ENCODE measurements at places on chromosomes 2 and 18. TPM values are rescaled to one million over a fixed set of nuclear protein-coding genes. Genes with fewer than 3 reads are reported as not detected.

The DOCK10 gene
- 2.6 TPM for total RNA-seq

The CRACDL gene
- total RNA-seq = 3.3 TPM

The LRATD1 gene
- 0.67 TPM for total RNA-seq

The FAM124B gene
- total RNA-seq = 1.9 TPM

The DOK1 gene
- total RNA-seq = 3.9 TPM

The PLCL1 gene
- total RNA-seq = 82.5 TPM

The MYO7B gene
- 0.78 TPM for total RNA-seq

The ZBTB7C gene
- total RNA-seq = 8.0 TPM

The GAREM2 gene
- total RNA-seq = 1.1 TPM

The DYNAP gene
- total RNA-seq = not detected

The PRSS56 gene
- total RNA-seq = not detected

The CDKL4 gene
- total RNA-seq = 0.35 TPM

The PAX3 gene
- total RNA-seq = 0.19 TPM

The QPCT gene
- total RNA-seq = 5.2 TPM

The TMEM163 gene
- 0.38 TPM for total RNA-seq

The XDH gene
- not detected for total RNA-seq

The NAT8 gene
- not detected for total RNA-seq

The CNGA3 gene
- total RNA-seq = not detected

The CNTNAP5 gene
- total RNA-seq = not detected

The SAP130 gene
- 19.9 TPM for total RNA-seq

The CERKL gene
- total RNA-seq = 0.11 TPM

The IL37 gene
- total RNA-seq = not detected

The ALK gene
- not detected for total RNA-seq

The GALNT5 gene
- 0.35 TPM for total RNA-seq

The HOXD11 gene
- total RNA-seq = not detected

The ACTG2 gene
- 3.9 TPM for total RNA-seq

The LCT gene
- not detected for total RNA-seq

The NR4A2 gene
- total RNA-seq = 1.1 TPM

The LHCGR gene
- total RNA-seq = 0.24 TPM

The INPP5D gene
- 6.2 TPM for total RNA-seq

The TIGD1 gene
- total RNA-seq = 2.5 TPM

The GPR148 gene
- total RNA-seq = not detected

The FASTKD1 gene
- 65.2 TPM for total RNA-seq

The MC4R gene
- total RNA-seq = not detected

The GULP1 gene
- 5.1 TPM for total RNA-seq

The COL4A3 gene
- total RNA-seq = 1.6 TPM

The UGT1A5 gene
- total RNA-seq = not detected

The NEB gene
- total RNA-seq = 10.9 TPM

The COQ10B gene
- total RNA-seq = 38.5 TPM

The C2orf76 gene
- total RNA-seq = 11.7 TPM

The NEDD4L gene
- 49.3 TPM for total RNA-seq

The SEH1L gene
- 21.0 TPM for total RNA-seq

The RAB17 gene
- total RNA-seq = 3.5 TPM

The LIMS4 gene
- 4.5 TPM for total RNA-seq

The TEKT4 gene
- total RNA-seq = 0.32 TPM

The ANO7 gene
- 3.4 TPM for total RNA-seq

The RTP5 gene
- total RNA-seq = 0.08 TPM

The FEV gene
- total RNA-seq = not detected

The LBH gene
- 208 TPM for total RNA-seq

All from cardiac septum (tissue), 1 donor.